ENCODE measurements at places on chromosomes 13 and 19.
A peak's percentile ranks its signal among the peaks of the same experiment; 100 is the strongest.

- DNase-seq, result no peak
Measured at GRCh38 chr13:49213539-49213938, 6.6 kb upstream of the MLNR start.

GRCh38 chr19:16522559-16523377 is 19.5 kb downstream of the CHERP start:
- DNase-seq, result no peak

GRCh38 chr19:33304760-33305647 is 2.7 kb upstream of the CEBPA start:
- DNase-seq, result peak; percentile 76

- DNase-seq, result peak; percentile 50
Measured at GRCh38 chr19:55092423-55093318, 17.0 kb downstream of the EPS8L1 start.

DNA sequence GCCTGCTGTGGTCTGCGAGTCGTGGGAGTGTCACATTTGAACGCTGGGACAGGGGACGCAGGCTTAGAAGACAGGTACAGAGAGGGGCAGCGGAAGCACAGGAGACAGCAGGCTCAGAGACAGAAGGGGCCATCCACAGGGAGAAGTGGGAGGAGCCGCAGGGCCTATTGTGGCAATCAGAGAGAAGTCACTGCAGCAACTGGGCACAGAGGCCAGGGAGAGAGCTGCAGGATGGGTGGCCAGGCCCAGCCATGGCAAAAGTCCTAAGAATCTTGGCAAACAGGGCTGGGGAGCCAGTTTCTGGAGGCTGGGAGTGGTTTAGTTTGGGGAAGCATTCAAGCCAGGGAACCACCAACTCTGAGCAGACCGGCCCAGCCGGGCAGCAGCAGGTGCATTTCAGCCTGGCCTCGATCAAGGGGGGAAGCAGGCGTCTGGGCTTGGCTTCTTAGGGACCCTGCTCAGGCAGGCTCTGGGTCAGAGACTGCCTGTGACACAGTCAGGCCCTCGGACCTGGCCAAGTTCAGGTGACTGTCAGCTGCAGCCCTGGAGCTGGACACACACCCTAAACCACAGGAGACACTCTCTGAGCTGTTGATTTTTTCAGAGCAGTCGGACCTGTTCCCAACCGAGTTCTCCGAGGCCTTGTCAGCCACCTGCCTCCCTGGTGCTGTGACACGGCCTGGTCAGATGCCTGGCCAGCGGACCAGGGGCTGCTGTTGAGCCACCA is 11.8 kb downstream of the SH3GL1 start:
- no peak for DNase-seq

- DNase-seq, result no peak
Measured at GRCh38 chr19:1445932-1446712, 3.8 kb upstream of the APC2 start.

DNA sequence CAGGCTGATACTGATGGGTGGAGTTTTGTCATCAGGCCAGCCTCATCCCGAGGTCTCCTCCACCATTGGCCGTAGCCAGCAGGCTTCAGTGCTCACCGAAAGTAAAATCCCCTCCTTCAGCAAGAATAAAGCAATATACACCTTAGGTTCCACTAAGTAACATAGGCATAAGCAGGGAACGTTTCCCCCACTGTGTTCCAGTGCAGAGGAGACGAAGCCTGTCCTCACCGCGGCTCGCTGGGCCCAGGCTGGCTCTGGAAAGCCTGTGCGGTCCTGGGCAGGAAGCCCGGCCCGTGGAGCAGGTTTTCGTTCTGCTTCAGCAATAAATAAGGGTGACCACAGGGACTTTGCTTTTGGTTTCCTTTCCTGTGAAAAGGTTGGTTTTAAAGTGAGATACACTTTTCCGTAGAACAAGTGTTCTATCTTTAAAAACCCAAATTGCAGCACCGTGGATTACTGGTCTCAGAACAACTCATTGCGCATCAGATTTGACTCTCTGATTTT is 16.3 kb upstream of the TEX29 start:
- no peak for DNase-seq

DNA sequence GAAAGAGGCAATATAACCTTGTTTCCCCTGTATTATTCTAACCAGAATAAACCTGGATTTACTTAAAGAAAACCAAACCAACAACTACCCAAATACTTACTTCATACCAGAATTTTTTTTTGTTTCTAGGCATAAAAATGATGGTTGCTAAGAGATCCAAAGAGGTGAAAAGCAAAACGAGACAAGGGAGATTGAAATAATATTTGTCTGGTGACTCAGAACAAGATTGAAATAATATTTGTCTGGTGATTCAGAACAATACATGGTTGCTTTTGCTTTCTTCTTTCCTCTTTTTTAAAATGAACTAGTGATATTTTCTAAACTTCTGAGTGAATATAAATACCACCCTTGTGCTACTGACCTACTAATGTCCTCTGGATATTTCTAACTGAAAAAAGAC is 592.9 kb downstream of the KCTD12 start:
- peak; percentile 14 for DNase-seq

GRCh38 chr13:66553391-66553790 is 676.7 kb downstream of the PCDH9 start:
- no peak for DNase-seq

DNA sequence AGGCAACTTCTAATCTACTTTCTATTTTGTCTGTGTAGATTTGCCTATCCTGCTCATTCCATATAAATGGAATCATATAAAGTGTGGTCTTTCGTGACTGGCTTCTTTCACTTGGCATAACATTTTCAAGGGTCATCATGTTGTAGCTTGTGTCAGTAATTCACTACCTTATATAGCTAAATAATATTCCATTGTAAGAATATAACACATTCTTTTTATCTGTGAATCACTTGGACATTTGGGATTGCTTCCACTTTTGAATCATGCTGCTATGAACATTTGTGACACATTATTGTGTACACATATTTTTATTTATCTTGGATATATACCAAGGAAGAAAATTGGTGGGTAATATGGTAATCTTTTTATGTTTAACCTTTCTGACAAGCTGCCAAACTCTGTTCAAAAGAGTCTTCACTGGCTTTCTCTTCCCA is 89.0 kb upstream of the CSNK1A1L start:
- no peak for DNase-seq

DNA sequence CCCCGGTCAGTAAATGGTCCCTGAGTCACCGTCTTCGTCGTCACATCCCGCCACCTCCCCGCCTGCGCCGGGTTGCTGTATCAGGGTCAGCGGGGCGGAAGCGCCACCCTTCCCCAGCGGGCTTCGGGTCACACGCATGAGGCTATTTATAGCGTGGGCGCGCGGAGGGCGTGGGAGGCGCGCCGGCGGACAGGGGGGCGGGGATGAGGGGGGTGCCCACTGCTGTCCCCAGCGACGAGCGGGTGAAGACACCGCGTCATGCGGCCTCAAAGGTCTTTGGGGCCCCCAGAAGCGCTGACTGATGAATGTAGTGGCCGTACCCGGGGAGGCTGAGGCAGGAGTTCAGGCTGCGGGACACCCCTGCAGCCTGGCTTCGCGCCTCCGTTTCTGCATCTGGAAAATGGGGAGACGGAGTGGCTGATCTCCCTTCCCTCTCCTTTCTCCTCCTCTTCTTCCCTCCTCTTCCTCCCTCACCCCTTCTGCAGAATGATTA is 7.9 kb downstream of the UNC13A start:
- DNase-seq, result peak; percentile 86

- DNase-seq, result no peak
Measured at GRCh38 chr13:45778882-45779281, 72.7 kb downstream of the SIAH3 start.

DNA sequence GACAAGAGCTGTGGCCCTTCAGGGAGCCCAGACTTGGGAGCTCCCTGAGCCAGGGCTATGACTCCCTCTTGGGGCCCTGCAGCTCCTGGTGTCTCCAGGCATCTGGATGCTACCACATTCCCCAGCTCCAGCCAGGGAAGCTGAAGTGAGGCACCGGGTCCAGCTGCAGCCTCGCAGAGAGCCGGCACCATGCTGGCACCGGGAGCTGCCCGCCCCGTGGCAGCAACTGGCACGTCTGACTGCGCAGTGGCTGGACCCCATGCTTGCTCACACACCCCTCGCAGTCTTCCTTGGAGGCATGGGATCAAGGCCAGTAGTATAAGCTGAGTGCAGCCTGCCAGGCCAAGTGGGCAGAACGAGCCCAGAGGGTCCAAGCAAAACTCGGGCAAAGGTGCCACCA is 7.4 kb downstream of the IGFL4 start:
- DNase-seq, result no peak

DNA sequence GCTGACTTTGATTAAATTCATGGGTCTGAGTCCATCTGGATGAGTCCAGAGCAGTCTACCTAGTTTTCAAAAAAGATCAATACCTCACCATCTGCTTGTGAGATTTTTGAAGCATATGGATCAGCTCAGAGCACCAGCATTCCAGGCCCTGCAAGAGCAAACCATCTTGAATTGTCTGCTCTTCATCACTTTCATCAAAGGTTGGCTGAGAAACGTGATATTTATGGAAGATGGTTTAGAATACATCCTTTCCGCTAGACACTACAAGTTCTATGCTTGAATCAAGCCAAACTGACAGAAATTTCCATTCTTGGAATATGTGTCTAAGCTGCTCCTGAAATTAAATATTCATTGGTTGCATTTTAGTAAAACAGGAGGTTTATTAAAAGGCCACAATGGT is 190.3 kb downstream of the KCNRG start:
- DNase-seq, result no peak

DNA sequence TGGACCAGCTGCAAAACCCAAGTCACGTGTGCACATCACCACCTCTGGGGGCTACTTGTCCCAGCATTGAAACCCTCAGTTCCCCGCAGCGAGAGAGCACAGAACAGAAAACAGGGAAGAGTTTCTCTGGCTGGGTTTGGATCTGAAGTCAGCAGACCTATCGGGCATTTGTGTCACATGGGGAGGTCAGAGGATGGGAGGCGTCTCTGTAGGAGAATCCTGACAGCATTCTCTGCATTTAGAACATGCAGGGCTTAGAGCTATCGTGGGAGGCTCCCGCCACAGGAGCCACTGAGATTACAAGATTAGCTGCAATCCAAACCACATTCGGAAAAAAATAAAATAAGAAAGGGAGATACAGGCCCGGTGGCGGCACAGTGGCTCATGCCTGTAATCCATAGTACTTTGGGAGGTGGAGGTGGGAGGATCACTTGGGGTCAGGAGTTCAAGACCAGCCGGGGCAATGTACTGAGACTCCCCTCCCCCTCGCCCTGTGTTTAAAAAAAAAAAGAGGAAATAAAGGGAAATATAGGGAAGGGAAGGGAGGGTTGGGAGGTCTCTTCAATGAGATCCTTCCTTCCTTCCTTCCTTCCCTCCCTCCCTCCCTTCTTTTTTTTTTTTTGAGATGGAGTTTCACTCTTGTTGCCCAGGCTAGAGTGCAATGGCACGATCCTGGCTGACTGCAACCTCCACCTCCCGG is 2.9 kb upstream of the TLE6 start:
- DNase-seq, result no peak

- DNase-seq, result peak; percentile 87
Measured at GRCh38 chr13:50080911-50081678, 65.9 kb downstream of the KCNRG start.

DNA sequence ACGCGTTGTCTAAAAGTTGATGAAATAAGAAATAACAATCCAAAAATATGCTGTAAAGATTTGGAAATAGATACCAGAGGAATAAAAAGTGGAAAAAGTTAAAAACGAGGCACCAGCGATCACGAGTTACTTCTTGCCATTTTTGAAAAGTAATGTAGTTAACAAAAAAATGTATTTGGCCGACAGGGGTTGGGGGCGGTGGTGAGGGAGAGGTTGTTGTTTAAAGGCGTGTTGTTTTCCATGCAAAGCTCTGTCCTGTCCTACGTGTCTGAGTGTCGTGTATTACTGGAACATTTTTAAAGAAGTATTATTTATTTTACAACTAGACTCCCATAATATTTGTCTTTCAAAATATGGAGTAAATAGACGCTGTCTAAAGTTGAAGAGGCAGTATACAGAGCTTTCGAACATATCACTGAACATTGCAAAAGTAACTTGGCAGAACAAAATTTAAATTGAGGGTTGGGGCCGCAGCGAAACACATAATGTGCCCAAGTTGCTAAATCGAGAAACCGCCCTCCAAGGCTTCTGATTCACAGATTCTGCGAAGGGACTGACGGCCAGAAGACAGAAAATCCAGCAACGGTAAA is 823 bp downstream of the FBXO17 start:
- DNase-seq, result peak; percentile 47

DNA sequence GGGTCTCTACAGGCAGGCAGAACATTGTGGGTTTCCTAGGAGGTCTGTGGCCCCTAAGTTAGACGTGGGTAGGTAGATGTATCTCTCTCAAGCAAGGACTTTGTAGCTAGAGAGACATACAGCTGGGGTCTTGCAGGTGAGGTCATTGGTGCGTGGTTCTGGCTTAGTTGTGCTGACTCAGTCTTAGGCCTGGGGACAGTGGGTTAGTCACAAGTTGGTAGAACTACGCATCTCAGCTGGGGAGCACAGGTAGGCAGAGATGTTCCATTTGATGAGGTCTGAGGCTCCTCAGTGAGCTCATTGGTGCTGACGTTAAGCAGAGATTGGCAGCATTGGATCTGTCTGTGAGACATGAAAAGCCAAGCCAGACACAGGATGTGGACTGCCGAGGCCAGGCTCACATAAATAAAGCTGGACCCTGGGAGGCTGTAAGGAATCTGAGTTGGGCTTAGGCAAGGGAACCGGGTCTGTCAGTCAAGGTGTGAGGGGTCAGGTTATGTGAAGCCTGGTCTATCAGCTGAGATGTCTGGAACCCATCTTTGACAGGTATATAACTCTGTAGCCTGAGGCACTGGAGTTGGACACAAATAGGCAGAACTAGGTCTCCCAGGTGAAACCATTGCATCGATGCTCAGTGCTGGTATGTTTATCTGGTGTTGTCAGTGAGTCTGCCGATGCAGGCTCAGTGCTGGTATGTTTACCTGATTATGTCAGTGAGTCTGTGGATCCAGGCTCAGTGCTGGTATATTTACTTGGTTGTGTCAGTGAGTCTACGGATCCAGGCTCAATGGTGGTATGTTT is 17.4 kb upstream of the PDCD2L start:
- no peak for DNase-seq

DNA sequence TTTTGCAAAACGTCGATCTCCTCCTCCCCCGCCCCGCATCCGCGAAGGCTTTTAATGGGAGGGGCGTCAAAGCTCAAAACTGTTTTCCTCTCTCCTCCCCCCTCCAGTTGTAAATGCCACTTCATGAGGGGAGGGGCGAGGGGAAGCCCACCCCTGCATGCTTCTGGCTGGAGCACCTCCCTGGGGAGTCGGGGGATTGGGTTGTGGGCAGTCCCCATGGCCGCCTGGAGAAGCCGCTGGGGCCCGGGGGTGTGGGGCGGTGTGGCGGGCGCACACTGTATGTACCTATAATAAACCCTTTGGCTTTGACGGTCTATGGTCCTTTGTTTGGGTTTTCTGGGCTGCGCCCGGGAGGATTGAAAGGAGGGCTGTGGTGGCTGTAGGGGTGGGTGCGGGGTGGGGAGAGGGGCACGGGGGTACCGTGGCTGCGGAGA is 505 bp upstream of the SHKBP1 start:
- DNase-seq, result no peak

- DNase-seq, result no peak
Measured at GRCh38 chr13:70027551-70027950, 80.1 kb upstream of the ATXN8OS start.

DNA sequence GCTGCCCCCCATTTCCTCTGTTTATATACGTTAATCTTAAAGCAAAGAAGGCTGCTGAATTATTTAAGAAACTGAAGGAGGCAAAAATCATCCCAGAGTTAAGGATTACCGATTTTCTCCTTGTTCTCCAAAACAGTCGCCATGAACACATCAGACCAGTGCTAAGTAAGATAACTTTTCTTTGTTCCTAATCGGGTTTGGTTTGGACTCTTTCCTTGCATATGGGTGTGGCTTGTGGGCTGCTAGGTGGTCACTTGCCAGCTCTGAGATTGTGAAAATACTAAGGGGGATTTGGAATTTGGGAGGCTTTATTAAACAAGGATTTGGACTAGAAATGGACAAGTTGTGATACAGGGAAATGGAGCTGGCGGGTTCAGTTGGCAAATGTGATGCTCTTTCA is 212.1 kb downstream of the OXGR1 start:
- DNase-seq, result no peak

Data from stomach (tissue), 19 donors.